ENCODE measurements at places on chromosomes 6 and 20. TPM values are rescaled to one million over a fixed set of nuclear protein-coding genes. Genes with fewer than 3 reads are reported as not detected.

DNA sequence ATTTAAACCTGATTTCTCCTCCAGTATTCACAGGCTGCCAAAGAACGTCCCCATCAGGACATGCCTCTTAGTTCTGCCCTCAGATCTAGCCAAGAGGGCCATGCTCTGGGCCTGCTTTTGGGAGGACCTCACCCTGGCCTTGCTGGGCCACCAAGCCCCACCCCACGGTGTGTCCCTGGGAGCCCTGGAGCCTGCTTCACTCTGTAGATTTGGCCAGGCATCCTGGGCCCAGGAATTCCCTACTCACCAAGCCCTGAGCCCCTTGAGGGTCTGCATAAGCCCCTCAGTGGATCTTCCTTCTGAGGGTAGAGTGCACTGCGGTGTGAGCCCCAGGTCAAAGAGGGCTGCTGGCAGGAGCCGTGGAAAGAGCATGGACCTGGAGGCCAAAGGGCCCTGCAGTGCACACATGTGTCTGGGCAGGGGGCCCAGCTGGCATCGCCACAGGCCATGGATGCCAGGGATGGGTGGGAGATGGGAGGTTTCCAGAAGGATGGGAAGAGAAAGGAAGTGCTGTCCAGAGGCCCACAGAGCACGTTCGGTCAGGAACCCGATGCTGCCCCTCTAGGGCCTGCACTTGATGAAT lies 98.0 kb downstream of the DACT2 start:
- no peak for DNase-seq

- DNase-seq = no peak
These were observed 6.7 kb downstream of the TOX2 start for GRCh38 chr20:43921227-43921780.

GRCh38 chr6:109457562-109457996 lies 2.0 kb upstream of the MICAL1 start:
- DNase-seq = no peak

DNA sequence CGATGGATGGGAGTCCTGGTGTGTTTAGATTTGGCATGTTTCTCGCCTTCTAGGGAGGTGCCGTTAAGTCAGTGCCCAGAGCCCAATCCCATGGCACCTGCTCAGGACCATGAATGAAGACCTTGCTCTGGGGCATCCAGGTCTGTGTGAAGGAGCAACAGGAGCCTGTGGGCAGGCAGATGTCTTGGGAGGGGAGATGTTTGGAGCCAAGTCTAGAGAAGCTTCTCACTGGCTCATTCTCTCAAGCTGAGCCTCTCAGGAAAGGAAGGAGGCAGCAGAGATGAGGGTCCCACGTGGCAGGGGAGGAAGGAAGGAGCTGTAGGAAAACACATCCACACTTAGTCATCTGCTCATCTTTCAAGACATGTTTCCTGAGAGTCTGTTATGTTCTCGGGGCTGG lies 9.5 kb upstream of the SIRPB1 start:
- DNase-seq = no peak

DNA sequence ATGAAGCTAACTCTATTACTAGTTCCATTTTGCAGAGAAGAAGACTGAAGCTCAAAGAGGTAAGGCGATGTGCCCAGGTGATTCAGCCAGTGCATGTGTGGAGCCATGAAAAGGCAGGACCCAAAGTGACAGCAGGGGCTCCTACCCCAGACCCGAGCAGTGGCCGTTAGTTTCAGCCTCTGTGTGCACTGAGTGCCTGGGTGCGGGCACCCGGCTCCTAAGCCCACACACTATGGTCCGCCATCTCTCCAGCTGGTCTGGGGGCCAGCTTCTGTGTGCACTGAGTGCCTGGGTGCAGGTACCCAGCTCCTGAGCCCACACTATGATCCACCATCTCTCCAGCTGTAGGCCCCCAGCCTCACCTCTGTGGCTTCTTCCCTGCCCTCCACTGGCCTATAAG lies 123.5 kb upstream of the CST7 start:
- no peak for DNase-seq

DNA sequence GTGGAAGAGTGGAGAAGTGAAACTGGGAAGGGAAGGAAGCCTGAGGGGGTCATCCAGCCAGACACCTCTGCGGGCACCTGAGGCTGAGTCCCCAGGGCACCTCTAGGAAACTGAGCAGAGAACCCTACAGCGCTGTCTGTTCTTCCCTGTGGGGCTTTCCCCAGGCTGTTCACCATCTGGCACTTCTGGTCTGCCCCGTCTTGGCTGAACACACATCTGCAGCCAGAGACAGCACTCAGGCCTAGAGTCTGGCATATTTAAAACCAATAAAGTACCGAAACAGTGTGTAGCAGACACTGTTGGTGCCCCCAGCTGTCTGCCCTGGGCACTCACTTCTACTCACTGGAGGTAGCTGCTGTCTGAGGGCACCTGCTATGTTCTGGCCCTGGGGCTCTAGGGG lies 9.4 kb upstream of the ARFGEF2 start:
- DNase-seq = no peak

DNA sequence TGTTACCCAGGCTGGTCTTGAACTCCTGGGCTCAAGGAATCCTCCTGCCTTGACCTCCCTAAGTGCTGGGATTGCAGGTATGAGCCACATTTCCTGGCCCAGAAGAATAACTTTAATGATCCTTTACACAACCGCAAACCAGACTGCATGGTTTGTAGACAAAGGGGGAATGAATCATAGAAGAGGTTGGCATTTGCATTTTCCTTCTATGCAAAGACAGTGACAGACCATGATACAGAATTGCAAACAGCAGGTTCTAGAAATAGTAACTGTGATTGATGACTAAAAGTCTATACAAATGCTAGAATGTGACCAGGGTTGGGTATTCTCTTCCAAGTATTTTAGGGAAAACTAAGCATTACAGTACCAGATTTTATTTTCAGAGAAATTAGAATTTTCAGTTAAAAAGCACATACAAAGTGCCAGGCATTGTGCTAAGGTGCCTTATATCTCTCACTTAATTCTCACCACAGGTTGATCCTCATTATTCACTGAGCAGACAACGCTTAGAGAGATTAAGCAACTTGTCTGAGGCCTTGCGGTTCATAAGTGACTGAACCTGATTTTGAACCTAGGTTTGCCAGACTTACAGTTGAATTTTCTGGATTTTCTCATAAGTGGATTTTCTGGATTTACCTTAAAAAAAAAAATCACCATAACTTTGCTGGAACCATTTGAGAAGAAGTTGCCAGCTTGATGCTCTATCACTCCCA lies 146.6 kb downstream of the ZFAND3 start:
- DNase-seq = no peak

- DNase-seq = peak; percentile 88
These were observed at the start of gene SRC for GRCh38 chr20:37345339-37346235. SRC (plus strand) TSS chr20:37346140; CDS start chr20:37384154, 38,014 bp downstream.

GRCh38 chr6:118968416-118968815 lies 33.5 kb upstream of the MCM9 start:
- no peak for DNase-seq

DNA sequence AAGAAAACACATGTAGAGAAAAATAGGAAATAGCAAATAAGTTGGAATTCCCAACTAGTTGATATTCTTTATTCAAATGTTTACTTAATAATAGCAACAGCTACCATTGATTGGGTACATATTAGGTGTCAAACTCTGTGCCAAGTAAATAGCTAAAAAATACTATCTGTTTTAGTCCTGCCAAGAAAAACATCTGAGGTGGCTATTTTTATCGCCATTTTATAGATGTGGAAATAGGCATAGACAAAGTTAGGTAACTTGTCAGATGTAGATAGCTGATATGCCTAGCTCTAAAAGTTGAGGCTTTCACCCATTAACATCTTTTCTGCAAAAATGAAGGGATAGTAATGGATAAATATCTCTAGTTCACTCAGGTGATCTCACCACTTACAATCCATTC lies 549.2 kb upstream of the ID4 start:
- DNase-seq = no peak

GRCh38 chr6:129200151-129200550 lies 317.2 kb downstream of the LAMA2 start:
- DNase-seq = no peak

DNA sequence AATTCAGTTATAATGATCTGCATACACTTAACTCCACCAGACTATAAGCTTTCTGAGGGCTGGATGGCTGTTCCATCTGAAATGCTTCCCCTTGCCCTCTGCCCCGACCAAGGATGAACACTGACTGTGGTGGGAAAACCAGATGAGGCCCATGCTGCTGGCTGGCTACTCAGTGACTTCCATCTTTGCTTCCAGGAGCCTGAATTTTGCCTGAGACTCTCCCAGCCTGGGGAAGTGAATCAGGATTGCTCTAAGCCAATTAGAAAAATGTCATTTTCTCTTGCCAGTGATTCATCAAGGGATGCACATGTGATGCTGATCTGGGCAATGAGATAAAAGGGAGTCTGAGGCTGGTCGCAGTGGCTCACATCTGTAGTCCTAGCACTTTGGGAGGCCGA lies 1.7 kb upstream of the TOMM34 start:
- no peak for DNase-seq

DNA sequence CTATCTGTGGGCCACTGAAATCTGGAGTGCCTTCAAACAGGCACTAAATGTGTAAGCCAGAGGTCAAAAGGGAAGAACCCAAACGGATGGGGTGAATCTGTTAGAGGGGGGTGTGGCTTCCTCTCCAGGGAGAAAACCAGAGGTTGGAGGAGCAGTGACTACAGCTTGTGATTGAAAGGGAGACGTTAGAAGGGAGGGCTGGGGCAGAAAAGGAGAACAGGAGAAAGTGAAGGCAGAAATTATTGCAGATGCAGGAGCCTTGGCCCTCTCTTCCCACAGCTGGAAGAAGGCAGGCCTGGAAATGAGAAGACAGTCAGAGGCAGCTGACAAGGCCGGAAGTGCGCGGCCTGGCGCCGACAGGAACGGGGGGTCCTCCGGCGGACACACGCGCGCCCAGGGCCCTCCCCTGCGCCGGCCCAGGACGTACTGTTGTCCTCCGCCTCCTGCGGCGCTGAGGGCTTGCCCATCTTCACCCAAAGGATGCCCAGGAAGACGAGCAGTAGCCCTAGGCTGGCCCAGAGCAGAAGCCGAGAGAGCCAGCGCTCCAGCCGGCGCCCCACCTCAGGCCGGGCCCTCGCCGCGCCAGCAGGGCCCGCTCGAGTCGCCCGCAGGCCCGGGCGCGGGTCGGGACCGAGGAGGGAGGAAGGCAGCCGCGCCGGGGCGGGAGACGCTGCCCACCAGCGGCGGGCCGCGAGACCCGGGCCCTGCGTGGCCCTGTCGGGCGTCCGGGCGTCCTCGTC lies 806 bp downstream of the LEMD2 start:
- DNase-seq = peak; percentile 53

GRCh38 chr6:142030115-142030619 lies 102.6 kb upstream of the GJE1 start:
- DNase-seq = no peak

DNA sequence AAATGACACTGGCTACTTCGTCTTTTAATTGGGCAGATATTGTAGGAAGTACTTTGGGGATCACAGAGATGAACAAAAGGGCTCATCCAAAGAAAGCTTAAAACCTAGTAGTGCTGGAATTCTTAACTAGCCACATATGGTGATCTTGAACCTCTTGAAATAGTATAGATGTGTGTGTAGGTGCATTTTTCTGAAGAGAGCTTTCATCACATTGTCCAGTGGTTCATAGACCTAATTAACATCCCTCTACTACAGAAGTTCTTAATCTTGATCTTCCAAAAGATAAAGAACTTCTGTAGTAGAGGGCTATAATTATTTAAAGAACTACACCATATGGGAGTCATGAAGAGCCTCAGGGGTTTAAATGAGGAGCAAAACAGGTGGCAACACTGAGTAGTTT lies 2.3 kb upstream of the PRIM2 start:
- DNase-seq = no peak

- DNase-seq = no peak
These were observed 947.1 kb downstream of the TFAP2A start for GRCh38 chr6:9467741-9468140.

GRCh38 chr20:22716821-22717351 lies 132.5 kb upstream of the FOXA2 start:
- no peak for DNase-seq

DNA sequence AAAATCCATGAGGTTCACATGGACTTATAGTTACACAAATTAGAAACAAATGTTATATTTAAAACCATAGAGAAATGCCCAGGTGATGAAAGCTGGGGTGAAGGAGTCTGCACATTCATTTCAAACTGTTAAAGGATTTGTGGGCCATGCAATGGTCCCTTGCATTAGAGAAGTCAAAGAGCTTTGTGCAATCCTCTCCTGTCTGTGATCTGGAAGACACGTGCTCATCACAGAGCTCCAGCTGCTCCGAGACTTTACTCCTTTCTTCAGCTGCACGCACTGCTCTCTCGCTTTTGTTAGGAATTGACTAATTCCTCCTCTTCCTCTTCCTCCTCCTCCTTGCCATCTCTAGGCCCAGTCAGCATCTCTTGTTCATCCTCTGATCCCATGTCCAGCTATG lies 4.1 kb upstream of the AIF1 start:
- no peak for DNase-seq

DNA sequence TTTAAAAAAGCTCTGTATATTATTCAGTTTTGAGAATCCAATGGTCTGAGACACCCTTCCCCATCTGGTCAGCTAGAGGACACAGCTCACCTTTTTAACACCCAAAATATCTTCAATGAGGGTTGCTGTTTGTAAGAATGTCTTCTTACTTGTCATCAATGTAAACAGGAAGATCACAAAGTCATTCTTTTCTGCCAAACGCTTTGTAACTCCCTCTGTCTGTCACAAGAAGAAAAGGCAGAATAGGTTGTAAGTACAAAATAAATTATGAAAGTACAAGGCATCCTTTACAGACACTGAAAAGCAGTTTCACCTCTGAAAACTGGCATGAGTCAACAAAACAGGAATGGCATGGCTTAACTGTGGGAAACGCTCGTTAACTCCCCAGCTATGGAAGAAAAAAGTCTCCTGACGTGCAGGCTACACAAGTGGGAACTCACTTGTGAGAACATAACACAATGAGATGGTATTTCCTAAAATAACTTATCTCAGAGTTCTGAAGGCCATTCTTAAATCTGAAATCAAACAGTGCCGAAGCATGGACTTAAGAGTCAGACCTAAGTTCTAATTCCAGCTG lies 42.7 kb downstream of the TRPC4AP start:
- DNase-seq = no peak

- DNase-seq = no peak
These were observed 267.9 kb upstream of the PLN start for GRCh38 chr6:118280210-118280609.

- DNase-seq = no peak
These were observed 30.6 kb downstream of the PTCHD4 start for GRCh38 chr6:48080227-48081009.

- no peak for DNase-seq
These were observed 11.0 kb downstream of the VSX1 start for GRCh38 chr20:25070821-25071473.

- no peak for DNase-seq
These were observed 533 bp upstream of the RSPO3 start for GRCh38 chr6:127117979-127118297.

- DNase-seq = no peak
These were observed 4.1 kb downstream of the MAP1LC3A start for GRCh38 chr20:34562641-34563040.

- no peak for DNase-seq
These were observed 270.7 kb downstream of the SOX4 start for GRCh38 chr6:21864206-21864605.

- no peak for DNase-seq
These were observed 18.5 kb upstream of the DCBLD1 start for GRCh38 chr6:117463762-117464665.

- no peak for DNase-seq
These were observed 1.4 kb downstream of the ELOVL5 start for GRCh38 chr6:53347250-53347920.

The SIRPB2 gene
- 2.6 TPM for total RNA-seq

The TPX2 gene
- total RNA-seq = 14.4 TPM

The DOK5 gene
- 28.8 TPM for total RNA-seq

The TASP1 gene
- 20.2 TPM for total RNA-seq

The ALDH8A1 gene
- 1.1 TPM for total RNA-seq

The KIF25 gene
- 3.0 TPM for total RNA-seq

The SYTL3 gene
- 4.6 TPM for total RNA-seq

The EYS gene
- 3.5 TPM for total RNA-seq

The BPIFB4 gene
- total RNA-seq = not detected

Data from spinal cord (tissue), 10 donors.